Stimulated activated CD4-positive, alpha-beta T cell treated with anti-CD3 and anti-CD28 coated beads, Interleukin-15, amount 100 ng/mL, for 48 hours (primary cell): ENCODE measurements at places on chromosomes 2 and 18.

- no peak for DNase-seq
Observed at GRCh38 chr2:205704127-205704741, 21.9 kb downstream of the NRP2 start.

- DNase-seq: no peak
Observed at GRCh38 chr2:222239945-222240675, 58.7 kb downstream of the PAX3 start.

- no peak for DNase-seq
Observed at GRCh38 chr2:207255565-207256470, 90.1 kb upstream of the KLF7 start.

DNA sequence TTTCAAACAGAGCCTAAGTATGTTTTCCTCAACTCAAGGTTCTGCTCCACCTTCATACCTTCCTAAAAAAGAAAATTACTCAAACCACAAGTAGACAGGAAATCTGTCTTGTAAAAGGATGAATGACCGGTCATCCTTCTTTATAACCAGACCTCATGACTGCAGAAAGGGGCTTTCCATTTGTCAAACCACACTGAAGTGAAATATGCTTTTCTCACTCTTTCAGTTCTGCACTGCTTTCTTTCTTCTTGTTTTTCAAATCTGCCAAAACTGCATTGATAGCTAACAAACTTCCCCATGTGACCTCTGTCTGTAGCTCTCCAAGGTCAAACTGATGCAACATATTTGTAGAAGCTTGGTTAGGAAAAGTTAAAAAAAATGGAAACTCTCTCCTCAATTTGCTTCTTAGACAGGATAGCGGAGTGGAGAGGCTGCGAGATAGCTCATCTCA, 308.9 kb upstream of the CCDC68 start:
- no peak for DNase-seq

GRCh38 chr2:68693951-68694350, 40.7 kb upstream of the ARHGAP25 start:
- DNase-seq: no peak

DNA sequence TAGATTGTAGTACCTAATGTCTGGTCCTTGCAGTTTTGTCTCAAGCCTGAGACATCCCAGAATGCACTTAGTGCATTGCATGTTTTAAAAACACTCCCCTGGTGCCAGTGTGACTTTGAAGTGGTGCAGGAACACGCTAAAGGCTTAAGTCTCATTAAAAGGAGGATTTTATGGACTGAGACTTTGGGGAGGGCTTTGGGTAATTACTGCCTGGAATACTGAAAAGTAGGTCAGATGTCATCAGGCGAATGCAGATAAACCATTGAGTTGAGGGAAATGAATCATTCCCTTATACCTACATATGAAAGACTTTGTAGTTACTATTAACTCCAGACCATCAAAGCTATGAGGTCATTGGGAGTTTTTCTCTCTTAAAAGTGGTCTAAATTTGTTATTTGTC, 3.0 kb upstream of the OSBPL1A start:
- DNase-seq: no peak

GRCh38 chr2:47616506-47616905, 166.4 kb upstream of the MSH6 start:
- DNase-seq: no peak

DNA sequence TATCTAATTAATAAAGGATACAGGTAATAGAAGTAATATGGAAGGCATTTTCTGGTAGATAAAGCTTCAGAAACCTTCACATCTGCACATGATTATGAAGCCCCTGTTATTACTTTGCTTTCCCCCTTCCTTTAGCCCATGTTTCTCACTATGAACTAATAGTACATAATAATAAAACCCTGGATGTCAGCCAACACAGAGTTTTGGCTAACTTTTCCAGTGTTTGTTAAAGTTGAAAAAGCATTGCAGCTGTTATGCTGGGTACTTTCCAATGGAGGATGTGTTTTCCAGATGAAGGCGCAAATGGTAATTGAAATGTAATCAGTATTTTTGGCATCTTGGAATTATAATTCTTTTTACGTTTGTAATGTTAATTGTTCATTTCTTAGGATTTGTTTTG, 43.5 kb downstream of the SPTBN1 start:
- no peak for DNase-seq

GRCh38 chr2:239355724-239356123, 45.1 kb downstream of the HDAC4 start:
- no peak for DNase-seq

DNA sequence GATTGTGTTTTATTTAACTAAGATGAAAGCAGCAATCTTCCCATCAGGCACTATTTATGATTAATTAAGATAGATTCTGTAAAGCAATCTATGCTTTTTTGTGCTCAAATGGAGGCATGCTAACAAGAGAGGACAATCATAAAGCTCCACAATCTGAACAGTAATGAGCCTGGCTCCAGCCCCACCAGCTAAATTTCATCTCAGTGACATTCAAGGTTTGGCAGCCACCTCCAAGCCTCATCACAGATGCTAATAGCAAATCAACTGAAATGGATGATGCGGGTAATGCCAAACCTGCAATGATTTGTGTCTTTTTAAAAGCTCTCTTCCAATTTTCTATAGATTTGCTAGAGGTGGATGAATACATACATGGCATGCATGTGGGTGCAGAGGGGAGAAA, 456.6 kb downstream of the TDRD15 start:
- no peak for DNase-seq

GRCh38 chr2:46866770-46867246, 48.8 kb downstream of the MCFD2 start:
- no peak for DNase-seq

- no peak for DNase-seq
Observed at GRCh38 chr18:2032036-2032435, 539.3 kb downstream of the METTL4 start.

DNA sequence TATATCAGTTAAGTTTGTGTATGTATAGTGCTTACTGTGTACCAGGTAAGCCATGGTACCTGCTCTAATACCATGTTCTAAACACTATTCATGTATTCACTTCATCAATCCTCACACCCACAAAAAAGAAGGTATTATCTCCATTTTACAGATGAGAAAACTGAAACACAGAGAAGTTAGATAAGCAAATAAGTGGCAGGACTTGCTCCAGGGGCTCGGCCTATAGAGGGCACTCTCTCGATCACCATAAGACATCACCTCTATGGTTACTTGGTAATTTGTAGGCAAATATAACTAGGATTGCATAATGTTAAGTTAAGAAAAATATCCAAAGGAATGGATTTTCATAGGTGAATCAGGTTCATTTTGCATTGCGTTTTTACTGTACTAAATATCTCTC, 118.1 kb upstream of the FN1 start:
- DNase-seq: no peak

- no peak for DNase-seq
Observed at GRCh38 chr2:11553661-11554398, 20.0 kb downstream of the GREB1 start.

DNA sequence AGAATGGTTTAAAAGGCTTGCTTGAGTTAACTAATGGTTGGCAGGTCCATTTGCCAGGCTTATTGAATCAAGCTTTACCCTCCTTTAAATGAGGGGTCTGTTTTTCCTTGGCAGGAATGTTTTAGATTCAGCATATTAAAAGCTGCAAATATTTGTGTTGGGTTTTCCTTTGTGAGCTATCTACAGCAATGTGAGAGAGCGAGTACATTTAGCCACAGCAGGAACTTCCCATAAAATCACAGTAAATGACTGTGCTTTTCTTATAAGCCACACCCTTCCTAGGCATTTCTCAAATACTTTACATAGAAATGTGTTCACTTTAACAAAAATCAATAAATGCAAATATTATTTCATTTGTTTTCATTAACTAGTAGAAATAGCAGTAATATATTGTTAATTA, 23.9 kb downstream of the CALCRL start:
- DNase-seq: no peak

DNA sequence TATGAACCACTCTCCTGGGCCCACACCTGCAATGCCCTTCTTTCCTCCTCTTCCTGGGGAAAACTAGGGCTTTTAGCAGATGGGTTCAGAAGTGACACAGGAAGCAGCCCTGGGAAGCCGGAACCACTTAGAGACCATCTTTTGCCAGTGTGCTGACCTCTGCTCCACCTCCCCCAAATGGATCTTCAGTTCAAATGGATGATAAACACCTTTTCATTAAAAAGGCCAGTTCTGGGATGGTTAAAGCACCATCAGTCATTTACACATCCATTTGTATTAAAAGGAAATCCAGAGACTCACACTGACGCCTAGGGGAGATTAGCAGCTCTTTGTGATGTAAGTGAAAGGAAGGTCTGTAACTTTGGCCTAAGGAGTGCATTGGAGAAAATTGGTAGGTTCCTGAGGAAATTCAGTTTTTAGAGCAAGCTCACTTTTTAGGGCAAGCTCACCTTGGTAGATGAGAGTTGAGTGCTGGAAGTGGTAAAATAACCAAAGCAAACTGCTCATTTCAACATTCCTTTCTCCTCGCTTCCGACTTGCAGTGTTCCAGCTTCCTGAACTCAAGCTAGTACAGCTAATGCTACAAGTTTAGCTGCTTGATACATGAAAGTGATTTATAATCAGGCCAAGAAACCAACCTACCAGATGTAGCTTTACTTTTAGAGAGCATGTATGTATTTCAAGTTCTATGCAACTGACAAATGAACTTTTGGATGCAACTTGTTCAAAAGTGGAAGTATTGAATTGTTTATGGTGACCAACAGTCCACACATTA, 47.7 kb downstream of the ACTR2 start:
- DNase-seq: no peak

GRCh38 chr18:3217948-3218647, 1.7 kb downstream of the MYOM1 start:
- DNase-seq: no peak

GRCh38 chr2:103847276-103847675, 1006.6 kb upstream of the POU3F3 start:
- no peak for DNase-seq

DNA sequence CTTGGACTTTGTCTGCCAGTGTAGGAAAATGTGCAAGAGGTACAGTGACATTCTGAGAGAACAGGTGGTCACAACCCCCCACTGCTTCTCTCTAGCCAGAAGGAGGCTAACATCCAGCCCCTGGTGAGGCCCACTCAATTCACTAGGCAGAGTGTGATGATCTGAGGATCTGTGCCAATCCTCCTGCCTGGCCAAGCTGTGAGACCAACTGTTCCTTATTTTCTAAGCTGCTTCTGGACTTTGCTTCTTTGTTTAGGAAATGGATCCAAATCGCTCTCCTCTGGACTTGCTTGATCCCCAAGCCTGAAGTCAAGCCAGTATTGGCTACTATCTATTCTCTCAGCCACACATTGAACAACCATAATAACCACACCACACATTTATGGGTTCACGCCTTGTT, 202.8 kb downstream of the PIK3C3 start:
- no peak for DNase-seq

- no peak for DNase-seq
Observed at GRCh38 chr2:41319437-41319836, 728.4 kb upstream of the PKDCC start.

GRCh38 chr2:239409976-239410375, 9.2 kb upstream of the HDAC4 start:
- DNase-seq: no peak

GRCh38 chr2:219638948-219639755, 11.7 kb downstream of the SLC4A3 start:
- DNase-seq: no peak

GRCh38 chr2:26246818-26247217, 2.1 kb downstream of the HADHB start:
- no peak for DNase-seq

DNA sequence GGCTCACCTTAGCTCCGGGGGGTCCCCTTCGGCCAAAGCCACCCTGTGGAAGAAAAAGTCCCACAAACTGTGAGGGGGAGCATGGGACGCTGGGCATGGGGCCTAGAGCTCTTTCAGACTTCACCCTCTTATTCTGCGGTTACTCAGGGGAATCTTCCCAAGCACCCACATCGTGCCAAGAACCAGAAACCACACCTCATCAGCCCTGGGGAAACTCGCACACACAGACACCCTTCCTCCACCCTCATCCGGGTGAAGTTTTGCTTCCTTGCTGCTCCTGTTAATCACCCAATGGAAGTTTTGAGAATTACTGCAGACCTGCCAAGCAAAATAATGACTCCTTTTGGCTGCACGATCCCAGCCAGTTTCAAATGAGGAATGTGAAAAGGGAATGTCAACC, 59.1 kb downstream of the COL6A3 start:
- no peak for DNase-seq

DNA sequence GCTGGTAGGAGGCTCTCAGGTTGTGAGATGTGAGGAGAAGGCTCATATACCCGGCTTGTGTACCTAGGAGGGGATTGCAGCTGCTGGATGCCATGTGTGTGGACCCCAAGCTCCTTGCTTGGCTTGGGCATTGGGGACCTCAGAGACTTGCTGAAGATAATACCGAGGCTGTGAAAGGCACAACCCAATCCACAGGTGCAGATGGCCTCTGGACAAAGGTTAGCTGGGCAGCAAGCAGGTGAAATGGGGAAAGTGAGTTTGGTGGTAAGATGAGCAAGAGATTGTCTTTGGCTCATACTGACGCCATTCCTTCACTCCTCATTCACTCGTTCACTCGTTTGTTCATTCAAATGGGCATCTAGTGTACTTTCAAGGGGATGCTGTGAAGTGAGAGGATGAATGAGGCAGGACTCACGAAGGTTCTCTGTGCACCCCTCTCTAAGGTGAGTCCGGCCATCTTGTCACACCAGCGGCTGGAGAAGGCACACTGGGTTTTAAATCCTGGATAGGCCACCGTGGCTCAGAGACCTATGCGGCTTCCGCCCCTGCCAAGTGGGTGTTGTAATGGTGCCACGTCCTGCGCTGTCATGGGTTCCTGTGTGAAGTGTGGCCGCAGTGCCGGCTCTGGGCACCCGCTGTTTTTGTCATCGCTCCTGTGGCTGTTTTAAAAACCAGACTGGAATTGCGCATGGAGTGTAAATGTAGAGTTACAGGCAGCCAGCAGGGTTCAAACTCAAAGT, 13.7 kb downstream of the FBLN7 start:
- DNase-seq: no peak

DNA sequence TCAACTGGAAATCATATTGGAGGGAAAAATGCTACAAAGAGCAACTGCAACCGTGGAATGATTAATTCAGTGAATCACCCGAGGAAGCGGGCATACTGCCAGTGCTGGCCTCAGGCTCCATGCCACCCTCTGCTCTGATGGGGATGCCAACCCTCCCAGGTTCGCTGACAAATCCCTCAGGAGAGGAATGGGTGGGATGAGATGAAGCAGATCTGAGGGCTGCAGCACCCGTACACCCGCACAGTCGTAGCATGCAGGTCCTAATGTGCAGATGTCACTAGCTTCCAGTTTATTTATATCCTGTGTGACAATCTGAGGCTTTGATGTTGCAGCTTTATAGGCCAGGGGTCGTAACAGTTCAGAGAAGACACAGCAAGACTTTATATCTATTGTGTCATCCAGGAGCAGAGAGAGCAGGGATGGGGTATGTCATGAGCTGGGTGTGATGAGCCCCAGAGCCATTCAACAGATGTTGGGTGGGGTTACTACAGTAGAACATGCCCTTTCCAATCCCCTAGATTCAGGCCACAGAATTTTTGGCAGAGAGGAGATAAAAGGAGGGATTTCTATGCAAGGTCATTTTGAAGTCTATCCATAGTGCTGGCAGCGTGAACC, 44.6 kb downstream of the DPP4 start:
- DNase-seq: no peak

- no peak for DNase-seq
Observed at GRCh38 chr2:43435746-43436145, 160.1 kb downstream of the THADA start.

GRCh38 chr2:105287692-105288091, 41.8 kb downstream of the TGFBRAP1 start:
- peak; percentile 17 for DNase-seq

GRCh38 chr18:2395427-2396161, 175.7 kb downstream of the METTL4 start:
- no peak for DNase-seq
